ENCODE measurements at places on chromosomes 3 and 15.

DNA sequence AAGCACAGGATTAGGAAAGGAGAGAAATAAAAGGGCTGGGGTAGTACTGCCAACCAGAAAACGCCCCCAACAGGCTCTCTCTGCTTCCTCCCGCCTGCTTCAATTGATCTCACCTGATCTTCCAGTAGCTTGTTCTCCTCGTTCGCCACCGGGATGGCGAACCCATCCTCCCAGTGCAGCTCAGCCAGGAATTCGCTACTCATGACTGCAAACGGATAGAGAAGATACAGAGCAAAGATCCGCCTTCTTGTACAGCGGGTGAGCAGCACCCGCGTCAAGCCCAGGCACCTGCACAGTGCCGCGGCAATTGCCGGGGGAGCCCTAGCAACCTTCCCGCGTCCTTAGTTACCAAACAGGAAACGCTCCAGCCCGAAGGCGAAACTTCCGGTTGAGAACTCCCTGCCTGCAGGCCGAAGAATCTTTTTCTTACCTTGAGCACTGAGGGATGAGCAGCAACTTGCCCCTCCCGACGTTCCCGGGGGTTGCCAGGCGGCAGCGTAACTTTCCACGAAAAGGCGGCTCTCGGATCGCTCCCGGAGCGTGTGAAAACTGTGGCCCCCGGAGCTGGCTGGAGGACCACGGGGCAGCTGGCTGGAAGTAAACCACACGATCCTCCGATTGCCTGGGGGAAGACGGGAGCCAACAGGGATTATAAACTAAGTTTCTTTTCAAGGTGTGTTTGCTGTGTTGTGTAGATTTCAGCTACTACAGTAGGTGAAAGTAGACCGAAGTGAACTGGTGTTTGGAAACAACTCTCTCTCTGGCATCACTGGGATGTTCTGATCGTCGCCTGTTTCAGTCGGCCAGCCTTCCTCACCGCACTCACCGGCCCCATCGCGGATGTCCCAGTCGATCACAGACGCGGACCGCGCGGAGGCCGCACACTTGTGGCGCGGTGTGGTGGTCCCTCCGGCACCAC is at the start of gene CCDC39:
TSS of gene CCDC39 (minus strand) at position 312 of the 919 bp plus-strand sequence. CDS start at position 203, 109 bp downstream.
- peak; percentile 62 for DNase-seq

GRCh38 chr3:95235916-95236315 is 1173.1 kb downstream of the NSUN3 start:
- DNase-seq, result peak; percentile 11

GRCh38 chr3:63032881-63033280 is 157.7 kb upstream of the CADPS start:
- DNase-seq, result no peak

- DNase-seq, result no peak
Observed at GRCh38 chr3:14948609-14949038, 1.2 kb downstream of the NR2C2 start.

- DNase-seq, result no peak
Observed at GRCh38 chr3:45992133-45992729, 3.4 kb downstream of the FYCO1 start.

GRCh38 chr3:172905451-172905850 is 154.9 kb downstream of the ECT2 start:
- DNase-seq, result no peak

DNA sequence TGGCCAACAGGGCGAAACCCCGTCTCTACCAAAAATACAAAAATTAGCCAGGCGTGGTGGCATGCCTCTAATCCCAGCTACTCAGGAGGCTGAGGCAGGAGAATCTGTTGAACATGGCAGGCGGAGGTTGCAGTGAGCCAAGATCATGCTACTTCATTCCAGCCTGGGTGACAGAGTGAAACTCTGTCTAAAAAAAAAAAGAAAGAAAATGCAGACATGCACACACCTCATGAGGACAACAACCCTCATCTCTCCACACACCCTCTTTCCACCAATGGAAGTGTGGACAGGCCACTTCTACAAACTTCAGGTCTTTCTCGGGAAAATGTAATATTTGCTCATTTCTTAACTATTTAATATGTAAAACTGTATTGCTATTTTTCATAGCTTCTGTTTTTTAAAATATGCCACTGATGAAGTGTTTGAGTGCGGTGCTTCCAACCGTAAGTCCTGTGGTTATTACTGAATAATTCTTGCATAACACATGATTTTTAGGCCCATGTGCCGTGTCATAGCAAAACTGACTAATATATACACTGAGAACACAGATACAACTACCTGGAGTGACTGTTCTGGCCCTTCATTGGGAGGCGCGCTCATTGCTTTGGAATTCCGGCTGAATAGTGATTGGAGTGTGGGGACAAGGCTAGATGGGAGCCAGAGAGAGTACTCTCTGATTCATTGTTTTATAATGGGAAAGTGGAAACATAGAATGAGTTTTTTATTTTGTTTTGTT is 23.1 kb downstream of the LRRC31 start:
- DNase-seq, result peak; percentile 85

GRCh38 chr15:70539409-70539808 is 223.9 kb downstream of the UACA start:
- DNase-seq, result no peak

DNA sequence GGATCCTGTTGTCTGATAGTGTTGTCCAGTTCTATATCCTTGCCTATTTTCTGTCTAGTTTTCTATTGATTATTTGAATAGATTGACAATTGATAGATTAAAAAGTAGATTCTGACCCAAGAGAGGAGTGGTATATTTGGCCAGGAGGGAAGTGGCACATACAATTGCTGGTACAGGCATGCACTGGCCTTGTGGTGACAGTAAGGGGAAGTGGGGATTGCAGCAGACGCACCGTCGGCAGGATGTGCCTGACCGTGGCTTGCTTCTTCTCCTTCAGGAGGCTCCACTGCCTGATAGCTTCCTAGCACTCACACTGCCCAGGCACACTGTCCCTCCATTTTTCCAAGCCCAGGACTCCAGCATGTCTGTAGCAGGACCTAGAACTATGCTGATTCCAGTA is 10.5 kb downstream of the GABRG3 start:
- DNase-seq, result no peak

DNA sequence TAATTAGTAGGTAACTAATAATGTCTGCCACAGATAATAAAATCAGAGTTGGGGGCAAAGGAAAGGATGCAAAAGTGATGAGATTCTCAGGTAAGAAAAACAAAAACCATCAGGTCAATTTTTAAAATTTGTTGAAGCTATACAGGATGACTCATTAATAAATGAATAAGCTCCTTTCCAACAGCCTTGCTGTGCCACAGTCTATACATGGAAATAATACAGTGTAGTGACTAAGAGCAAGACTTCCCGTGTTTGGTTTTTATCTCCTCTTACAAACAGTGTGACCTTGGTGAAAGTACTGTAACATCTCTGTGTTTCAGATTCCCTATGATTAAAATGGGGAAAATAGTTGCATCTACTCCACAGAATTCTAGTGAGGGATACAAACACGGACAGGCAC is 331.6 kb downstream of the PYDC2 start:
- no peak for DNase-seq

- DNase-seq, result no peak
Observed at GRCh38 chr15:85398822-85399221, 18.4 kb downstream of the AKAP13 start.

DNA sequence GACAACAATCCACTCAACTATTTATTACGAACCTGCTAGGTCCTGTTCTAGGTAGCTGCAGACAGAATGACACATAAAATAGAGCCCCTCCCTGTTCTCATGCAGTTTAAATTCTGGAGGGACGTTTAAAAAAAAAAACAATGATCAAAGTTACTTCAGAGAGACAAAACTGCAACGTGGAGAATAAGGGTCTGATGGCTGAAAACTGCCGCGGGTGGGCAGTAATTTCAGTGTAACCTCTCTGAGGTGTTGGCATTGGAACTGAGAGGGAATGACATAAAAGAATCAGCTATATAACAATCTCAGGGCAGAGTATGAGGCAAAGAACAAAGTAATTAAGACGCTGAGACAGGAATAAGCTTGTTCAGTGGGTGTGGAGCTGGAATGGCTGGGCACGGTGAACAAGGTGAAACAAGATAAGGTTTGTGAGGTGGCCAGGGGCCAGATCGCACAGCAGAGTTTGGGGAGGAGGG is 19.5 kb downstream of the TBL1XR1 start:
- DNase-seq, result no peak

- DNase-seq, result no peak
Observed at GRCh38 chr3:116127464-116127863, 317.8 kb downstream of the LSAMP start.

GRCh38 chr3:113354307-113354706 is 87.0 kb downstream of the CFAP44 start:
- peak; percentile 7 for DNase-seq

- no peak for DNase-seq
Observed at GRCh38 chr3:116667791-116668190, 41.8 kb upstream of the TUSC7 start.

- peak; percentile 6 for DNase-seq
Observed at GRCh38 chr3:5463991-5464390, 276.5 kb downstream of the EDEM1 start.

GRCh38 chr3:197490098-197491058 is 65.4 kb downstream of the BDH1 start:
- DNase-seq, result peak; percentile 87

- DNase-seq, result no peak
Observed at GRCh38 chr3:4163011-4163410, 140.2 kb upstream of the SETMAR start.

DNA sequence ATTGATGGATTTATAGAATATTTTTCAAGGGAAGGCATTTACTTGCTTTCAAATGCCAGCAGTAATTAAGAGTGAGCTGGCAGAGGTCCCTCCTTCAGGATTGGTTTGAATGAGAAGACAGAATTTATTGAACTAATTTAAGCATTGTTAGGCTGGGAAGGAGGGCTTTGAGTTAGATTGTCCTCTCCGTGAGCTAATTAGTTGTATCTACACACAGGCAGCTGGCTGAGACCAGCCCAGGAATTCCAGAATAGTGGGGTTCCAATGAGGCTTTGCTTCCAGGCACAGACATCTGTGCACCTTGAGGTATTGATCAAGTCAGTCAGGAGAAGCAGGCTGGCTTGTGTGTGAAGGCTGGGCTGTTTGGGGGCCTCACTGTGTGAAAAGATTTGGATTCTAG is 124.0 kb upstream of the WNT5A start:
- DNase-seq, result no peak

GRCh38 chr15:98769867-98770266 is 121.5 kb downstream of the IGF1R start:
- DNase-seq, result no peak

DNA sequence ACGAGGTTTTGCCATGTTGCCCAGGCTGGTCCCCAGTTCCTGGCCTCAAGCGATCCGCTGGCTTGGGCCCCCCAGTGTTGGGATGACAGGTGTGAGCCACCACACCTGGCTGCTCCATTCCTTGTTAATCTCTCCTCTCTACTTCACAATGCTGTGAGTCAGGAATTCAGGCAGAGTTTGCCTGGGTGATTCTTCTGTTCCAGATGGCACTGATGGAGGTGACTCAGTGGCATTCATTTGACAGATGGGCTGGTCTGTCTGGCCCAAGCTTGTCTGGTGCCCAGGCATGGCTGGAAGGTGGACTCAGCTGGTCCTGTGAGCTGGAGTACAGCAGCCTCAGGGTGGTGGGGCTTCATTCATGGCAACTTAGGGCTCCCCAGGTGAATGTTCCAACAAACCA is 43.2 kb downstream of the SLC6A20 start:
- no peak for DNase-seq

- DNase-seq, result no peak
Observed at GRCh38 chr15:57297630-57298029, 78.7 kb upstream of the CGNL1 start.

- DNase-seq, result peak; percentile 60
Observed at GRCh38 chr3:149378478-149379309, 1.2 kb upstream of the TM4SF1 start.

GRCh38 chr3:37262816-37263393 is 88.5 kb upstream of the LRRFIP2 start:
- DNase-seq, result peak; percentile 74

- no peak for DNase-seq
Observed at GRCh38 chr15:64717735-64718495, 57.5 kb downstream of the RBPMS2 start.

DNA sequence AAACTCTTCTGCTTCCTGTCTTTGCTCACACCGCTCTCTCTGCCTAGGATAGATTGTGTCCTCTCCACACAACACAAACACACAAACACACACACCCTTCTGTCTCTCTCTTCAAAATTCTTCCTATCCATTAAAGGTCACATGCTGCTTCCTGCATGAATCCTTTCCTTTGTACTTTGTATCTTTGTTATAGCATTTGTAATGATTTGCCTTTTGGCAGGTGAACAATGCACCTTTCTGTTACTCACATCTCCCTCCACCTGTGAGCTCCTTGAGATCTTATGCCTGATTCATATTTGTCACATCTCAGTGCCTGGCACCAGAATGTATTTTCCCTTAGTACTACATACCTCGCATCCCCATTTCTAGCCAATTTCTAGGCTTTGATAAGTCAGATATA is 251.4 kb upstream of the UMPS start:
- DNase-seq, result no peak
